D721Med (cell line): ENCODE measurements at places on chromosomes 3 and 15.

DNA sequence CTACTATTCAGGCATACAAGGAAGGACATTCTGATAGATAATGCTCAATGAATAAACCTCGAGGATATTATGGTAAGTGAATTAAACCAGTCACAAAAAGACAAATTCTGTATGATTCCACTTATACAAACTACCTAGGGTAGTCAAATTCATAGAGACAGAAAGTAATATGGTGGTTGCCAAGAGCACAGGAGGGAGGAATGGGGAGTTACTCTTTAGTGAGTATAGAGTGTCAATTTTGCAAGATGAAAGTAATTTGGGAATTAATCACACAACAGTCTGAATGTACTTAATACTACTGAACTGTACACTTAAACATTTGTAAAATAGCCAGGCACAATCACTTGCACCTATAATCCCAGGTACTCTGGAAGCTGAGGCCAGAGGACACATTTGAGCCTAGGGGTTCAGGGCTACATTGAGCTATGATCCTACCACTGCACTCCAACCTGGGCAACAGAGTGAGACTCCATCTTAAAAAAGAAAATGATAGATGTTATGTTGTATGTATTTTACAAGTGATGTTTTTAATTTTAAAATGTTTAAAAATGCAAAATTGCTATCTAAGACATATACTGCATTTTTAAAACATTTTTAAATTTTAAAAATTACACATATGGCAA lies 91.0 kb downstream of the NPAP1 start:
- DNase-seq = no peak

DNA sequence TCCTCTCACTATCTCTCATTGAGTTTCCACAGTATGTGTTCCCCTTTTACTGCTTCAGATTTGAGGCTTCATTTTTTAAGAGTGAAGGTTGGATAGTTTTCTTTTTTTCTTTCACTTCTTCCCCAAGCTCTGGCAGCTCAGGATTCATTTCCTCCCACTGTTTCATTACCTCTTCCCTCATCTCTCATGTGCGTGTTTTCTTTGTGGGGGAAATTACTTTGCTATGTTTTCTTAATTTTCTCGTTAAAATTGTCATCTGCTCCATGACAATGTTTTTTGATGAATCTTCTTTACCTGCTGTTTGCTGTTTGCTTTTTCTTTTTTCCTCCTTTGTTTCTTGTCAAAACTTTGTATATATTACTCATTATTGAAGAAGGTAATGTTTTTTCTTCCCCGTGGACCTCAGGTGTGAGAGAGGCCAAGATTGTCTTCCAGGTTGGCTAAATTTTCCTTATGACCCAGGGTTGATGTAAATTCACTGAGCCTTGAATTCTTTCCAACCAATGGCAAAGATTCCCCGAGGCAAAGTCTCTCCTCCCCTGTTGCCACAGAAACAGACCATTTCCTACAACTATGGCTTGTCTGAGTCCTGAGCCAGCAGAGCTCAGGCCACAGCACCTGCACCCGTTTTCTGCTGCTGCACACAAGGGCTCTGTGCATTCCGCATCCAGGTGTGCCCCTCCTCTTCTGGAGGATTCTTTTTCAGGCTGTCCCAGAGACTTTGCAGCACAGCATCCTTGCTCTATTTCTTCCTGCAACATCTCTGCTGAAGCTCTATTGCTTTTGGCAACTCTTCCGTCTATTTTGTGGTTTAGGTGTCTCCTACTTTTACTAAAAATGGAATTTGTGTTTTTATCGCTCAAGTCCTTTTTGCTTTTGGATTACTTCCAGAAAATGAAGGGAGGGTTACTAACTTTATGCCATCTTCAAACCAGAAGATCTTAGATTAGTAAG lies 66.1 kb downstream of the NOX5 start:
- no peak for DNase-seq

- DNase-seq = no peak
Observed at GRCh38 chr3:64832098-64832497, 144.3 kb upstream of the ADAMTS9 start.

DNA sequence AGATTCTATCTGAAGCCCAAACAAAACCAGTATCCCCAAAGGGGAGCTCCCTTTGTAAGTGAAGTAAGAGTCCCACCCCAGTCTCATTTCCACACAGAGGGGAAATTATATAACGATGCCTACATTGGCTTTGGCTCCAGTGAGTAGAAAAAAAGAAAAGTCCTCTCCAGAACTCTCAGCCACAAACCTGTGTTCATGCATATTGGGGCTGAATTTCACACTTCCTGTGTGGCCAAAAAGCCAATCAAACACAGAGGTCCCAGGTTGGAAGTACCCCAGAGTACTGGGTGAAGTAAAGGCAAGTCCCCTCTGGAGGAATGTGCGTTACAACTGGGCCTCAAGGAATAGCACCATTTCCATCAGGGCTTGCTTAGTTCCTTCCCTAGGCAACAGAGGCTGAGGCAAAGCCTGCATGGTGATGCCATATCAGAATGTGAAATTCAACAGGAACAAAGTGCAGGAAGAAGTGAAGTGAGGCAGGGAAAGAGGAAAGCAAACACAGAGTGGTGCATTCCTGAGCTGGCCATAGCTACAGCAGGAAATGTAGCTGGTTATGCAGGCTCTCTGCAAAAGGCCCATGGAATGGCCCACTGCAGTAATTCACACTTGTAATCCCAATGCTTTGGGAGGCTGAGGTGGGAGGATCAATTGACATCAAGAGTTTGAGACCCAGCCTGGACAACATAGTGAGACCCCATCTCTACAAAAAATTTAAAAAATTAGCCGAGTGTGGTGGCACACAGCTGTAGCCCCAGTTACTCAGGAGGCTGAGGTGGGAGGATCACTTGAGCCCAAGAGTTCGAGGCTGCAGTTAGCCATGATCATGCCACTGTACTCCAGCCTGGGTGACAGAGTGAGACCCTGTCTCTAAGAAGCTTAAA lies 16.6 kb upstream of the CX3CR1 start:
- DNase-seq = no peak

- DNase-seq = no peak
Observed at GRCh38 chr3:158127250-158128219, 17.6 kb downstream of the RSRC1 start.

DNA sequence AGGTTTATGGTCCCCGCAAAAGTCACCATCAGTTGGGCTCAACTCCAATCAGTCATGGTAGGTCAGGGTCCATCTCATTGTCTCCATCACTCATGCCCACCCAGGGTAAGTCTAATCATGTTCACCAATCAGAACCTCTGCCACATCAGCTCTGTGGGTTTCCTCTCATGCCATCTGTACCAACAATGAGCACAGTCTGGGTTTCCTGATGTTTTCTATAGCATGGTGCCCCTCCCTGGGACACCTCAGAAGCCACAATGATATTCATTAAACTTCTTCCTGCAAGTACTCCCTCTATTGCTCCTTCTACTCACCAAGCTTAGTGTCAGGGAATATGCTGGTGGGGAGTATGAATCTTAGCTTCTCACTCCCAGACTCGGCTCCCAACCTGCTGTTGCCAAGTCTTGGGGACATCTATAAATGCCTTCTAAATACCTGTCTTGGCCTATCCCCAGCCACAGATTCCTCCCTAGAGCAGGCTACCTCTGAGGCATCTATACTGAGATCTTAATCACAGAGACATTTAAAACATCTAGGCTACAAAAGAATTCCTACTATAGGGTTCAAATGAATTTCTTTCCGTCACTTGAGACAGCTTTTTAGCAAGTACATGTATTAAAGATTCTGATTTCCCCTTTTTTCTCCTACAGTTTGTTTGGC lies 5.0 kb upstream of the CCR2 start:
- no peak for DNase-seq

- DNase-seq = no peak
Observed at GRCh38 chr3:69683082-69683806, 56.0 kb upstream of the MITF start.

GRCh38 chr3:51362476-51362875 lies 22.6 kb upstream of the MANF start:
- no peak for DNase-seq

GRCh38 chr3:75781079-75781745 lies 4.1 kb downstream of the ZNF717 start:
- DNase-seq = no peak

GRCh38 chr3:79032686-79033318 lies 735.0 kb downstream of the ROBO1 start:
- no peak for DNase-seq

GRCh38 chr3:77195766-77196545 lies 156.1 kb downstream of the ROBO2 start:
- DNase-seq = no peak

- no peak for DNase-seq
Observed at GRCh38 chr15:99481951-99482230, 83.9 kb upstream of the MEF2A start.

DNA sequence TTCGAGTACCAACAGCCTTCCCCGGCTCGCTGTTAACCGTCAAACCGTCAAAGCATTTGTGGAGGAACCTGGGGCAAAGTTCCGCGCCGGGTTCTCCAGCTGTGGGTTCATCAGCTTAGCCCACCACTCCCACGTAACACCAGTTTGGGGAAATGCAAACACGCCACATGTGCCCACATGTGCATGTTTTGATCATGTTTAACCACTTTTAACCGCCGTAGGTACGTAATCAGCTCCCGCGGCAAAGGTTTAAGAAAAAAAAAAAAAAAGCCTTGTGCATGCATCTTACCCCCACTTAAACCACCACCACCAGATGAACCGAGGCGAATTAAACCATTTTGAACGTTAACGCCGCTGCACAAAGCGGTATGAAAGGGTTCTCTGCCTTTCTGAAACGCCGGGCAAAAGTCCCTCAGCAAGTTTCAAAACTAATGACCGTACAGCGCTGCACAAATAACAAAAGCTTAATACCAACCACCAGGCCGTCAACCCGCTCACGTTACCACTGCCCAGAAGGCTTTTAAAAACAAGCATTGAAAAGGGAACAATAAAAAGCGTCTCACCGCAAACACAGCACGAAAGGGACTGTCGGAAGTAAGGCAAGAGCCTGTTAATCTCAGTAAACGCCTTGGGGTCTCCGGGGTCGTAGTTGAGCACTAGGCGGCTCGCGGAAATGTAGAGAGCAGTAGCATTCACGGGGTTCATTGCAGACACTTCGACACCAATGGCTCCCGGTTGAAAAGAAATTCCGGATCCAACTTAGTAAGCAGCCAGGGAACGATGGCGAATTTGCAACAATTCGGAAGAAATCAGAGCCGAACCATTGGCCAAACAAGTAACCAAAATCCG lies 1.5 kb downstream of the MSL2 start:
- DNase-seq = no peak

- no peak for DNase-seq
Observed at GRCh38 chr3:113606539-113607218, 74.3 kb downstream of the SIDT1 start.

DNA sequence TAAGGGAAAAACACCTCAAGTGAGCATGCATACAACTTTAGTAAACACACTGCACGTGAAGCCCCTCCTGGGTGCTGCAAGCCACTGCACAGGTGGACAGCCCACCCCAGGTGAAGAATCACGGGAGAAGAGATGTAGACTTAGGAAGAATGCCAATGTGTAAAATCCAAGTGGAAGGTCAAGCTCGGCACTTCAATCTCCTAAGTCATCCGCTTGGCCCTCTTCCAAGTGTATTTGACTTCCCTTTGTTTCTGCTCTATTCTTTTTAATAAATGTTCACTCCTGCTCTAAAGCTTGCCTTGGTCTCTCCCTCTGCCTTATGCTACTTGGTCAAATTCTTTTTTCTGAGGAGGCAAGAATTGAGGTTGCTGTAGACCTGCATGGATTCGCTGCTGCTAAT lies 316.6 kb downstream of the EDEM1 start:
- no peak for DNase-seq

DNA sequence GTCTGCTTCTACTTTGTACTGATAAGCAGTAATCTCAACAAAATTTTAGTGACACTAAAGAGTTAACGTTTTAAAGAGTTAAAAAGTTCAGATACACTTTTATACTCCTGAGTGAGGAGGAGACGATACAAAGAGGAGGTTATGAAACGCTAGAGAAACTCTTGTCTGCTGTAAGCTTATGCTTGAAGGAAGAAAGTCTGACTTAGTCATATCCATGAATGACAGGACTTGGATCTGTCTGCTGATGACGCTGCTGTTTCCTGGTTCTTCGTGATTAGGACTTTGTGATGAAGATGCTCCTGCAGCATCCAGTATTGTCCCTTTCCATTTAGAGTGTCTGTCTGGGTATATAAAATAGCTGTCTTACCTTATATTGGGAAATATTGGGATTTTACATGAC lies 15.8 kb downstream of the TCF12 start:
- DNase-seq = no peak

DNA sequence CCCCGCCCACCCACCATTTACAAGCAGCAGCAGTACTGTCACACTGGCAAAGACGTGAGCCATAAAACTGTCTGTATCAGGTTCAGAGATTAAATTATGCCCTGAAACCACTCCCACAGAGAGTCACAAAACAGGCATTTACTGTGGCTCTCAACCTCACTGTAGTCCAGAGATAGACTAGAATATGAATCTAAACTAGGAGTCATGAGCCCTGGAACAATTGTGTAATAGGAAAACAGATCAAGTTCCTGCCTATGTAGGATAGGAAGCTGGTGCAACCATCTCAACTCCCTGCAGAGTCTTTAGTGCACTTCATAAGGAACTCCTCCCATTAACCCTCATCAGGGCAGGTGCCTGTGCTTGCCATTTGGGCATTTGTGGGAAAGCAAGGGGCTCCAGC lies 61.7 kb downstream of the FAM227B start:
- no peak for DNase-seq

DNA sequence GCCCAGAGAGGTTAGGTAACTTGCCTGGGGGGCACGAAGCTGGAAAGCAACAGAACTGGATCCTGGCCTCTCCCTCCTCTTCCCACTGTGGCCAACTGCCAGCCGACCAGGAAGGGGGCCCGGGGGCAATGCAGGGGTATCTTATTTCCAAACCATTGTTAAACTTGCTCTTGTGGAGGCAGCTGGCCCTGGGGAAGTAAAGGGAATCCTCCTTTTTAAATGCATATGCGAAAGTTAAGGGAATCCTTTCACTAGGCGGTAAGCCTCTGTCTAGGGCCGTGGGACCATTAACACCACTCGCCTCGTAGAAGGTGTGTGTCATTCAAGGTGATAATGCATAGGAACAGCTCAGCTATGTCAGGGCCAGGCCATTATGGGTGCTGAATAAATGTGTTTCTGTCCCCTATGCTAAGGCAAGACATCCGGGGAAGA lies 68.6 kb downstream of the ST6GAL1 start:
- no peak for DNase-seq

GRCh38 chr15:65926899-65927298 lies 57.6 kb downstream of the RAB11A start:
- no peak for DNase-seq

DNA sequence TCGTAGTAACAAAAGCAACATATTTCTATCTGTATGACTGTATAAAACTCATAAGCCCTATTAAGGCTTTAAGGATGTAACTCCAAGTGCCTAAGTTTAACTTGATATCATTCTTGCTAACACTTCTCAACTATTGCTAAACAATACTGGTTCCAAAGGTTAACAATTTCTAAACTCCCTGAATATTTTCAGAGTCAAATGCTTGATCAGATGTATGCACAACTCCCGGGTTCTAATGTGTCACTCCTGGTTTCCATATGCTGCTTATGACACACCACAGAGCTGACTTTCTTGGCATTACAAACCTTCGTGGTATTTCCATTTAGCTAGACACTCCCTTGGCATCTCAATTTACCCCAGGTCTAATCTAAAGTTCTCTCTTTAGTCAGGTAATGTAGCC lies 26.3 kb downstream of the DZIP1L start:
- DNase-seq = no peak
